ENCODE measurements at places on chromosomes 13 and 19. TPM values are rescaled to one million over a fixed set of nuclear protein-coding genes. Genes with fewer than 3 reads are reported as not detected.

DNA sequence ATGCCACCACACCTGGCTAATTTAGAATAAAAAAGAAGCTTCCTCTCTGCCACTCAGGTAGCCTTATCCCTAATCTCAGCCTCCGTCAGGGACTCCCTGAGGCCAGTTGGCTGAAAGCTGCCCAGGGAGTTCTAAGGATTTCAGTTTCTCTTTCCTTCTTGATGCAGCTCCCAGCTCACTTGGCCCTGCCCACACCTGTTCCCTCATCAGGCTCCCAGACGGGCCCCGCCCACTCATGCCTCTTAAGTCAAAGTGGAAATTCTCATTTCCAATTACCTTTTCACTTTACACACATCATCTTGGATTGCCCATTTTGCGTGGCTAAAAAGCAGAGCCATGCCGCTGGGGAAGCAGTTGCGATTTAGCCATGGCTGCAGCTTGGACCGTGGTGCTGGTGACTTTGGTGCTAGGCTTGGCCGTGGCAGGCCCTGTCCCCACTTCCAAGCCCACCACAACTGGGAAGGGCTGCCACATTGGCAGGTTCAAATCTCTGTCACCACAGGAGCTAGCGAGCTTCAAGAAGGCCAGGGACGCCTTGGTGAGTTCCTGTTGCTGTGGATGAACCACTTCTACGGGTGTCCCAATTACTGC, at the start of gene IFNL1:
IFNL1 (plus strand) TSS at position 353 of the 591 bp plus-strand sequence; CDS start at position 368, 15 bp downstream.
- DNase-seq, result no peak

DNA sequence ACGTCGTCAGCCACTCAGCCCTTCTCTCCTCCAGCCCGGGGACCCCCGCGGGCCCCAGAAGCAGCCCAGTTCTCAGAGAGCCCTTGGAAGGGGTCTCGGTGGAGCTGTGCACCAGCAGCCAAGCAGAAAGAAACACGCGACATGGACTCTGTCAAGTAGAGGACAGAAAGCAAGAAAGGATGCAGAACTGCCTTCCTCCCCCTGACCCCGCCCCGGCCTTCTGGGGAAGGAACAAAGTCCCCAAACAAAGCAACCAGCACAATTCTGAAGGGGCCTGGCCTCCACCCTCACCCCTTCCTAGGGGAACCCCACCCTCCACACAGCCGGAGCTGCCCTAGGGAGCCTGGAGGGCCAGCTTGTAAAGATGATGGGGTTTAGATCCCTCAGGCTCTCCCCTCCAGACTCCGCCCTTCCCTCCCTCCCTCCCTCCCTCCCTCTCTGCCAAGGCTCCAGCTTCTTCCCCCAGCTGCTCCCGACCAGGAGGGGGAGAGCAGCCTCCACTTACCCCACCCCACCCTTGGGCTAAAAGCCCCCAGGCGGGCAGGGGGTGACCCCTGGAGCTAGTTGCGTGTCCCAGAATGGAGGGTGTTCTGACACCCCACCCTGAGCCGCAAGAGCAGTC, 7.8 kb downstream of the LYL1 start:
- no peak for DNase-seq

GRCh38 chr19:14782626-14783409, 4.5 kb upstream of the ADGRE2 start:
- DNase-seq, result no peak

DNA sequence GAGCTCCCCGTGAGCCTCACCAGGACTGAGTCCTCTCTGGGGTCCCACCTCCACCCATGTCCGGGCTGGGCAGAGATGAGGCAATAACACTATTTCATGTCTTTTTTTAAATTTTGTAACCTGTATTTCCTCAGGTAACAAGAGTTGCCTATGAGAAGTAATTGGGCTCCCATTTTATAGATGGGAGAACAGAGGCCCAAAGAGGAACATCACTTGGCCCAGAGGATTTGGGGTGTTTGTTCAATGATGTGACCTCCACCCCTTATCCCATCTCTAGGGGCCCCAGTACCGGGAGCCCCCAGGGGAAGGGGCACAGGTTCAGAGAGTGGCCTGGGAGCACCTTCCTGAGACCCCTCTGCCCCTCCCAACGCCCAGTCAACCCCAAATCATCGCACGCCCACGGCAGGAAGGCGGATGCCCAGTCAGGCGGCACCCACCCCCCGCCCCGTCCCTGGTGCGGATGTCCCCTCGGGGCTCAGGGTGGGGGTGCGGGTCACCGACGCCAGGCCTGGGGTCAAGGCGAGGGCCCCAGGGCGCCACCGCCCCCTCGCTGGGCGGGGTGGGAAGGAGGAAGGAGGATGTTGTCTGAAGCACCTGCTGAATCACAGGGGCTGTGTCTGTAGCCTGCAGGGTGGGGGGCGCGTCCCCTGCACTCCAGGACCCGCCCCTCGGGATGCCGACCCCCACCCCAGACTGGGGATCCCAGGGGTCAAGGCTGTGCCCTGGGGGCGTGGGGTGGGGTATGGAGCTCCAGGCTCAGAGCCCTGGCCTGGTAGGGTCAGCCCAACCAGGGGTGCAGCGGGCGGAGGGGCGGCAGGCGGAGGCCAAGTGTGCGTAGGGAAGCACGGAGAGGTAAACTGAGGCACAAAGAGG, 9.0 kb upstream of the CIRBP start:
- no peak for DNase-seq

The CARS2 gene
- 90.0 TPM for polyA plus RNA-seq

The CYSLTR2 gene
- not detected for polyA plus RNA-seq

The SPTBN4 gene
- polyA plus RNA-seq, result 0.06 TPM
